ENCODE measurements at places on chromosomes 1 and 21.
A peak's percentile ranks its signal among the peaks of the same experiment; 100 is the strongest.

DNA sequence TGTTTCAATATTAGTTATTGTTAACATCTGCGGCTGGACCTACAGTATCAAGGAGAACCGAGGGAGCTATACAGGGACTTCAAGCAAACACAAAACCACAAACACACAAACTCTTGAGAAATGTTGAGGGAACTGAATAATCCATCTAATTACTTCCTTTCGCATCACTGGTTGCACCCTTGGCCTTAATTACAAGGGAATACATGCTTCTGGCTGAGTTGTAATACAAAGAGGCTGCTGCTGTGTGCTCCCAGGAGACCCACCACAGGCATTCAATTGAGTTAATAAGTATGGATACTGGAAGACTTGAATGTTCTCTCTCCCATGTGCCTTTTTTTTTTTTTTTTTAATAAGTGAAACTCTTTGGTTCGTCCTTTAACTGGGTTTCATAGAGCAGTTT is 16.8 kb upstream of the SMYD2 start:
- no peak for DNase-seq

GRCh38 chr1:25799935-25800702 is at the start of gene SELENON:
SELENON (plus strand) TSS chr1:25800193; CDS start chr1:25800231, 38 bp downstream.
- peak; percentile 46 for DNase-seq

- DNase-seq: no peak
These were observed 77.7 kb downstream of the GDAP2 start for GRCh38 chr1:117851687-117852086.

GRCh38 chr1:86965012-86965826 is 50.8 kb downstream of the HS2ST1 start:
- DNase-seq: peak; percentile 13

- DNase-seq: no peak
These were observed 23.7 kb downstream of the UROD start for GRCh38 chr1:45035631-45036301.

DNA sequence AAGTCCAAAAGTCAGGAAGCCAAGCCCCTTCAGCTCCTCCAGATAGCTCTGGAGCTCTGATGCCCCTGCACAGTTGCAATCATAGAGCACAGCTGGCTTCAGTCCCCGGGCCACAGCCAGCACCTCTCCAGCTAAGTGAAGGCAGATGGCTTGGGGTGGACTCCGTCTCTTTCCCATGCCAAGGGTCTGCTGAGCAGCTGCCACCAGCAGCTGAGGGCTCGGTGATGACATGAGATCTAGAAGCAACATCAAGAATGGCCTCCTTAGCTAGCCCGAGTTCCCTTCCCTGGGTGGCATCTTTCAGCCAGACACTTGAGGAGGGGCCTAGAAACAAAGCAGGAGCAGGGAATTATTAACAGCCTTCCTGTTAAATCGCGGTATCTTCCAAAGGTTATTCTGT is 973 bp downstream of the C1orf74 start:
- DNase-seq: no peak

GRCh38 chr1:44315521-44315920 is 39.5 kb downstream of the ERI3 start:
- no peak for DNase-seq

DNA sequence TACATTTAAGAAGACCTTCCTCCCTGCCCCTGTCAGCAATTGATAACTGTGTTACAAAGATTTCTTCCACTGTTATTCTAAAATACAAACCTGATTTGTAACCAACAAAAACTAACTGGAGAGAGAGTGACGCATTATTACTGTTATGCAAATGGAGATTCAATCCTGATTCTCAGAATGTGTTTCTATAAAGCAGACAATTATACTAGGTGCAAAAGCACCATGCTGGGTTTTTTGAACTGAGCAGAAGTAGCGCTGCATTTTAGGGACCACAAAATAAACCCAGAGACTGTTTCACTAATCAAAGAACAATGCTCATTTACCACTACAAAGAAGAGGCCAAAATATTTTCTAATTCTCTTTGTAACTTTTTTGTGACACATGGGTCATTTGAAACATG is 13.6 kb upstream of the GBP6 start:
- DNase-seq: no peak

GRCh38 chr1:225440380-225441221 is 12.8 kb upstream of the LBR start:
- DNase-seq: no peak

GRCh38 chr1:177783051-177783450 is 186.8 kb downstream of the SEC16B start:
- DNase-seq: no peak

DNA sequence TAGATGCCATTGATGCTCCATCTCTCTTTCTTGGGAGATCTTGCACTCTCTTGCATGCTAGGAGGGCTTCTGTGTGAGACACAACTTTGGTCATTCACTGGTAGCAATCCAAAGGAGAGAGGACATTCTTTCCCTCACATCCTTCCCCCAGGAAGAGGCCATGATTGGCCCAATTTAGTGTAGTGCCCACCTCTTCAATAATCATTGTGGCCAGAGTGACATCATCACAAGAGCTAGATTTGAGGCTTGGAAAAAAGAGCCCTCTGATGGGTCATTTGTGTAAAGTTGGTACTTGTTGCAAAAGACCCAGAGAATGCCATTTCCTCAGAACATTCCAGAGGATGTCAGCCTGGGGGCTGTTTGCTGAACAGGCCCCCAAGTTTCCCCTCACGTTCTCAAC is 30.2 kb downstream of the S100A6 start:
- no peak for DNase-seq

GRCh38 chr1:202272103-202272845 is 69.5 kb downstream of the UBE2T start:
- no peak for DNase-seq

DNA sequence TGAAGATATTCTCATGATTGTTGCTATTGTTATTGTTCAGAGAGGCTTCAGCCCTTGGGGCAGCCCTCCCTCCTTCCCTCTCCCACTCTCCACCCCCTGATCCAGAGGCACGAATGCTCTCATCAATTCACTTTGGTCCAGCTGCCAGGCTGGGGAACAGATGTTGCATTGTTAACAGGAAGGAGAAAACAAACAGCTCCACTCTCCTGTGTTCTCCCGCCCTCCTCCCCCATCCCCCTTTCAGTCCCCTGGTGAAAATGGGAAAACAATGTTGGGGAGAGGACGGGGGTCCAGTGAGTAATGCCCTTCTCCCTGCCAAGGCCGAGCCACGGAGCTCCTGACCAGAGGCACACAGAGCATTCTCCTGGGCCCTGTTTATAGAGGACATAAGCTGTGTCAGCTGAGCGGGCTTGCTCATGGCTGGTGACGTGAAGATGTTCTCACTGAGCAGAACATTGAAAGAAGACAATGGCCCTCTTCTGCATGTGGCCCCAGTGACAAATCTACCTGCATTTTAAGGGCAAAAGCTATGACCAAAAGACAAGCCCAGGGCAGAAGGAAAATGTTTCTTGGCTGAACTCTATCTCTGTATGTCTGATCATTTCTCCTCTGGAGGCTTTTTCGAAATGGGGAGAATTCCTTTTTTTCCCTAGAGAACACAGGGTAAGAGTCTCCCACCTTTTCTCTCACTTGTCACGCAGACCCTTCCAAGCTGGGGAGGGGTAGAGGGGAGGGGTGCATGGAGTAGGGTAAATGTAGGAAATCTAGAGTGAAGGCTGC is 111.7 kb downstream of the GLUL start:
- no peak for DNase-seq

DNA sequence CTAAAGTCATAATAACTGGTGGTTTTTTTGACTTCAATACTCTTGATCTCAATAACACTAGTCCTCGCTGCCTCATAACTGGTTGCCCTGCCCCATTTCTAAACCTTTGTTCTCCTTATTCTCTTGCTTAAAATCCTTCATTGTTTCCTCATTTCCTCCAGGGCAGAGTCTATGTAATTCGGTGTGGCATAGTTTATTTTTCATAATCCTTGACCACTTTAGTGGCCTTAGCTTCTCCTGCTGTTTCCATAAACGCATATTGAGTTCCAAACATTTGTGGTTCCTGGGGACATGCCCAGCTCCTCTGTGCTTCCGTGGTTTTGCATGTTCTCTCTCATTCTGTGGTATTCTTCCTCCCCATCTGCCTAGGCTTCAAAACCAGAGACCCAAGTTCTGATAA is 19.0 kb upstream of the TLCD4 start:
- DNase-seq: no peak

- DNase-seq: no peak
These were observed 15.4 kb upstream of the ADAR start for GRCh38 chr1:154623358-154623757.

DNA sequence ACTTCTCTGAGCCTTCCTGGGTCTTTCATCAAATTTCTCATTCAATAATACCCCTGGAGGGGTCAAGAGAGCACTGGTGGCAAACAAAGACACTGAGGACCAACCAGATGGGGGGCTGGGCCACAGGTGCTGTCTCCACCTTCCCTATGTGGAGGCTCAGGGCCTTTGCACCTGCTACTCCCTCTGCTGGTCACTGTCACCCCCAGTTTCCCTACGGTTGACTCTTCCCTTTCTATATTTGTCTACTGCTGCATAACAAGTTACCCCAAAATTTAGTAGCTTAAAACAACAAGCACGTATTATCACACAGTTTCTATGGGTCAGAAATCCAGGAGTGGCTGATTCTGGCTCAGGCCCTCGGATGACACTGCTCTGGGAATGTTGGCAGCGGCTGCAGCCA is 138.8 kb upstream of the RUNX3 start:
- no peak for DNase-seq
